Activated CD4-positive, alpha-beta T cell treated with anti-CD3 and anti-CD28 coated beads for 24 hours (primary cell): ENCODE measurements at places on chromosomes 1 and 21.

- no peak for DNase-seq
These were observed 20.9 kb downstream of the POFUT2 start for GRCh38 chr21:45266518-45267389.

DNA sequence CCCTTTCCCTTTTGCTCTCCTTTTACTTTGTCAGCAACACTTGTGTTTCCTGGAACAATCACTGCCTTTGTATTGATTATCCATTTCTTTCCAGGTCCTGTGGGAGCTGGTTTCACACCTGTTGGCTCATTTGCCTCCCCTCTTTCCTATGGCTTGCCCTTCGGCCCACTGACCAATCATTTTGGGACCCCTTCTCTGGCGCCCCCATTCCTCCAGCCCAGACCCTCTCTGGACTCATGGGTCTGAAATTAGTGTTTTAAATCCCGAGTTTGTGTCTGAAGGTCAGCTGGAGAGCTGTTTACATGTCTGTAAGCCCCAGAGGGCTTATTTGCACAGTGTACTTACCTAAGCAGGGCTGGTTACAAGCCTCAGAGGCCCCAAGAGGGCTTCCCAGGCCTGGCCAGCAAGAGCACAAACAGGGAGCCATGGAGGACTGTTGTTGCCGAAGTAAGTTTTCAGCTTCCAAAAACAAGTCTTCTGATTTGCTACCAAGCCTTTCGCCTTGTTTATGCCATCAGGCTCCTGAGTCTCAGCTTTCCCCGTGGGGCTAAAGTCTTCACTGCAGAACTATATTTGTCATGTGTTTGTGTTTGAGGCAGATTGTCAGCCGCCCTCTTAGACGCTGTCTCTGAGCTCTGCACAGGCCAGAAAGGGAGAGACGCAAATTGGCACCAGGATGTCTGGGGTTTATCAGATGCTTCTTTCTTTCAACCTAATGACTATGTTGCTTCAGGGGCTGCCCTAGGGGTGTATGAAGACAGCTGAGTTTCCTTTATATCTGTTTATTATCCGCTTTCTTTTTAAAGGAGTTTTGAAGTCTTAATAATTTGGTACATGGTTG is 93.0 kb downstream of the ATP1A1 start:
- no peak for DNase-seq

DNA sequence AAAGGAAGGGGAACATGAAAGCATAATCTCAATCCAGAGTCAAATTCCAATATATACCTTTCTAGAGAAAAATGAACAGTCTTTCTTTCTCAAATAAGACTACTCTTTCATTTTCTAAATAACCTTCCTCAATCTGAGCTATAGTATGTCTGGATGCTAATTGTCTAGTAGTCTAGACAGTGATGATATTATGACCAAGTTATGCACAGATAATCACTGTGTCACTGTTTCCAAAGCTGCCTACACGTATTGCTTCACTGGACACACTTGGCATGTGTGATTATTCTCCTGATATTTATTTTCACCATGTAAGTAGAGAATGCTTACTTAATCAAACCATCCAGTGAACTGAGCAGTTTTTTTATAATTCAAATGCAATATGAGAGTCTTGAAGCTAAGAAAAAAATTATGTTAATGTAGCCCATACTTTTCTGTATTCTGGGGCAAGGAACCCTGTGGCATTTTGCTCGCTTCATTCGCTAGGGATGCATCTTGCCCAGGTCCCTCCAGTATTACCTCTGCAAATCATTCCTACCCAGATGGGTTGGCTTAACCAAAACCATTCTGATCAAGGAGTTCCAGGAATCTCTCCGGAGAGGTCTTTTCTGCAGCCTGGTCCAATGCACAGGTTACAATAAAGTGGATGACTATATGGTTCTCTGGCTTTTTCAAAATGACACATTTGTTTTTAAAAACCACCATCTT is 303.1 kb upstream of the RUNX1 start:
- no peak for DNase-seq

DNA sequence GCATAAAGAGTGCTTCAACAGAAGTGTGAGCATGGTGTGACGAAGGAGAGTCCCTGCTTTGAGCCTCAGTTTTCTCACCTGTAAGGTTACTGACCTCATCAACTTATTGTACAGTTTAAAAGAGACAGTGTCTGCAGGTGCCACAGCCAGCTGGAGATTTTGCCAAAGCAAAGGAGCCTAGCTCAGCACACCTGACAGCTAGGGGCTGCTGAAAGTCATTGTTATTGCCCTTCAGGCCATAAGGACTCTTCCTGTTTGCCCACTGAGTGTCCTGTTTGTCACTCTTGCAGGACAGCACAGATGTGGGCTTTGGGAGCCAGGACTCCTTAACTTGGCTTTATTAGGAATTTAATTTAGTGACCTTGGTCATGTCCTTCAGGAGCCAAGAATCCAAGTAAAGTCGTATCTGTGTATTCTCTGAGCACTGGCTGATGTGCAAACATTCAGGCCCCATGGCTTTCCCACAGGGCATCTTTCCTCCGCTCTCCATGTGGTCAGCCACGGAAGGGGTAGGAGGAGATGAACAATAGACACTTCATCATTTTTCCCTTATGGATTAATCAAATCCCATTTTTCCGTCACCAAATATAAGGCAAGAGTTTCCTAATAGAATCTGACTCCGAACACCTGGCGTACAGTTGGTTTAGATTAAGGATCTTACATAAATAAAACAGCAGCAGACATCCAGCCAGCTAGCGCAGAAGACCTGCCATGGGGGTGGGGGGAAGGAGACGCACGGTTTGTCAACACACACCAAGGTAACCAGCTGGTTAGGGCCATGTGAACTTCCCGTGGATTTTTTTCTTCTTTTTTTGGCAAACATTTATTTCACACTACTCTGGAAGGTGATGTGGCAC is 43.1 kb upstream of the KANK4 start:
- DNase-seq, result no peak

DNA sequence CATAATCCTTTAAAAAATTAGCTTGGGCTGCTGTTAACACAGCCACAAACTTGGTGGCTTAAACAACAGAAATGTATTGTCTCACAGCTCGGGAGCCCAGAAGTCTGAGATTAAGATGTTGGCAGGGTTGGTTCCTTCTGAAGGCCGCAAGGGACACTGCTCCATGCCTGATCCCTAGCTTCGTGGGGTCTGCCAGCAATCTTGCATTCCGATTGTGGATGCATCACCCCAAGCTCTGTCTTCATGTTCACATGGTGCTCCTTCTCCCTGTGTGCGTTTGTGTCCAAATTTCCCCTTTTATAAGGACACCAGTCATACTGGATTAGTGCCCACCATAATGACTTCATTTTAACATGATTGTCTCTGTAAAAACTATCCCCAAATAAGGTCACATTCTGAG is 5.0 kb upstream of the HHIPL2 start:
- DNase-seq, result no peak

GRCh38 chr1:198520524-198521254 is 19.8 kb downstream of the ATP6V1G3 start:
- DNase-seq, result no peak

DNA sequence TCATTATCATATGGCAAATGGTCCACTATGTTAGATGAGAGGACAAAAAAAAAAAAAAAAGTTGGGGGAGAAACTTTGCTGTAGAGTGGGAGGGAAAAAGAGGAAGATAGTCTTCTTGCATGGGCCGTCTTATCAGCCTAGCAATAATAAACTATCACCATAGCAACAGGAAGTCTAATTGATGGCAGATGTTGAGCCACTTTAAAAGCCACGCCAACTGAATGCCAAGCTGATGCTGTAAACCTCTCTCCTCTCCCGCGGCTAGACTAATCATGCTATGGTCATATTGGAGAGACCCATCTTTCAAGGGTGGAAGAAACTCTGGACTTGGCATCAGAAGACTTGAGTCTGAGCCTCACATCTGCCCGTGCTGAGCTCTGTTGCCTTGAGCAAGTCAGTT is 122.2 kb upstream of the HOOK1 start:
- no peak for DNase-seq

DNA sequence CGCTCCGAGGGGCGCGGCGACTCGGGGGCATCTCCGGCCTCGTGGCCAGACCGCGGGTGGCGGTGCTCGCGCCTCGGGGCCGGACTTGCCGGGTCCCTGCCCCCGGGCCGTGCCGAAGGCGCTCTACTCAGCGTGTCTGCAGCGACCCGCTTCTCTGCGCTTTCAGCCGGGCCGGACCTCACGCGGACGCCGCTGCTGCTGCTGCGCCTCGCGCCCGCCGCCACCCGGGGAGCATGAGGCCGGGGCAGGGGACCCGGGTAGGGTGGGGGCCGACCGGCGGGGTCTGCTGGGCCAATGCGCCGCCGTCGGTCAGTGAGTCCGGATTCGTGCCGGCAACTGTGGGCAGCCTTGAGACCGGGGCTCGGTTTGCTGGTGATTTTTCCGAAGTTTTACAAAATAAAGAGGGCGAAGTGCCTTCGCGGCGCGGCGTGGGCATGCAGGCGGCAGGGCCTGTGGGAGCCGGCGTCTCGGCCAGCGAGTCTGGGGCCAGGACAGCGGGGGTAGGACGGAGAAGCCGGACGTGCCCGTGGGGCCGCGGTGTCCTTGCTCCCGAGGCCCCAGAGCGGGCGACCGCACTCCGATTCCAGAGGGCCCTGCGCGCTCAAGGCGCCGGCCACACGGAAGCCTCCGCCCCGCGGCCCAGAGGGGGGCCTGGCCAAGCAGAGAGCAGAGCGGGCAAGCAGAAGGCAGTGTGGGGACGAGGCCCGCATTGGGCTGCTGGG is 749 bp downstream of the FAM163A start:
- no peak for DNase-seq

GRCh38 chr1:234141006-234141405 is 232.2 kb upstream of the COA6 start:
- no peak for DNase-seq

GRCh38 chr1:92509619-92510018 is 22.9 kb upstream of the GFI1 start:
- no peak for DNase-seq

DNA sequence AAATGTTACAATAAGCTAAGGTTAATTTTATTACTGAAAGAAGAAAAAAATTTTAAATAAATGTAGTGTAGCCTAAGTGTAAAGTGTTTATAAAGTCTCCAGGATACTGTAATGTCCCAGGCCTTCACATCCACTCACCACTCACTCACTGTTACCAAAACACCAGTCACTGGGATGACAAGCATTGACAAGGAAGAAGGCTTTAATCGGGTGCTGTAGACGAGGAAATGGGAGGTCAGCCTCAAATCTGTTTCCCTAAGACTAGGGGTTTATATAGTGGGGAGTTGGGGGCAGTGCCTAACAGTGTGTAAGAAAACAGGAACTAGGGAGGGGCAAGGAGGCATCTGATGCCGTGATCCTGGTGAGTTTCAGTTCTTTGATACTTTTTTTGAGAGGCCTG is 69.4 kb downstream of the CHRM3 start:
- DNase-seq, result no peak

GRCh38 chr1:5239911-5240310 is 585.5 kb downstream of the AJAP1 start:
- DNase-seq, result no peak

- no peak for DNase-seq
These were observed 13.7 kb upstream of the RHEX start for GRCh38 chr1:206039046-206039973.

GRCh38 chr1:99218572-99218971 is 45.7 kb upstream of the PLPPR4 start:
- DNase-seq, result no peak

- DNase-seq, result no peak
These were observed 97.2 kb downstream of the KCNN3 start for GRCh38 chr1:154772606-154773506.

DNA sequence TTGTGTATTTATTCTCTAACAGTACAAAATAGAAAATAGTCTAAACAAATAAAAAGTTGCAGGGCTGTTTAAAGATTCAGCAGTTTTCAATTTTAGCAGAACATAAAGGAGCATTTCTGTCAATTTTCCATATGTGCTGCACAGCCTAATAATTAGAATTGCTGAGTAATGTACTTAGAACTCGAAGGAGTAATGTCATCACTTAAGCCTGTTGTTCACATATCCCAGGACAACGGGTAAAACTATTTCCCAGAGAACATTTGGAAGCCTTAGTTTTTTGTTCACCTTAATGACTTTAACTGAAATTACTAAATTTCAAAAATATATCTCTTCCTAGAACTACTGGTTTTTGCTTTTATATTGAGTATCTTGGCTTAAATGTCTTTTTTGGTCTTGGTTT is 81.6 kb downstream of the ZP4 start:
- no peak for DNase-seq

DNA sequence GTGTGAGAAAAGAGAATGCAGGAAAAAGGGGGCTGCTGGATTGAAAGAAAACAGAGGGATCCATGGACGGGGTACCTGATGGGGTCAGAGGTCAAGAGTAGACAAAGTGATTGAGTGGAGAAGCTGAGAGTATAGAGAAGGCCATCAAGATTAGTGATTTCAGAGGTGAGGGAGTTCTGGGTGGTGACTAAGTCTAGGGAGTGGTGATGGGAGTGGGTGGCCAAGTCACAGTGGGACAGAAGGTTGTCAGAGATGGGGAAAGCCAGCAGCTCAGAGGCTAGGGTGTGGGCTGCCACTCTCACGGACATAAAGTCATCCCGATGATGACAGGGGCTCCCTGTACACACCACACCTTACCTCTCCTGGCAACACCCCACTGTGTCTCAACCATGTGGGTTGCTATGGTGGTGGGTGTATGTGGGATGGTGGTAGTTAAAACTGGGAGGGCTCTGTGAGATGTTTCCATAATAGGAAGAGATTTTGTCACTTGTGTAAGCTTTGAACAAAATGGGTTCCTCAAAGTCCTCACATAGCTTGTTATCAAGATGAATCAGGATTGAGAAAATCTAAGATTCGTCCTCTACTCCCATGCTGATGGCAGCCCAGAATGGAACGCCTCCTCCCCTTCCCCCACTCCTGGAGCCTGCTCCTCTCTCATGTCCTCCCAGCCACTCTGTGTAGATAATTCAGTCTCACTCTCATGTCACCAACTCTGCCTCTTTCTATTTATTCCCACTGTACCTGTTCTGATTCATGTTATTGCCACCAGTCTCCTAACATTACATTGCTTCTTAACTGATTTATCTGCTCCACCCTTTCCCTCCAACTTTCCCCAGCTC is 20.3 kb upstream of the CSF1 start:
- DNase-seq, result peak; percentile 40
